AG08395 (cell line): ENCODE measurements at places on chromosomes 11 and 22.
A peak's percentile ranks its signal among the peaks of the same experiment; 100 is the strongest.

DNA sequence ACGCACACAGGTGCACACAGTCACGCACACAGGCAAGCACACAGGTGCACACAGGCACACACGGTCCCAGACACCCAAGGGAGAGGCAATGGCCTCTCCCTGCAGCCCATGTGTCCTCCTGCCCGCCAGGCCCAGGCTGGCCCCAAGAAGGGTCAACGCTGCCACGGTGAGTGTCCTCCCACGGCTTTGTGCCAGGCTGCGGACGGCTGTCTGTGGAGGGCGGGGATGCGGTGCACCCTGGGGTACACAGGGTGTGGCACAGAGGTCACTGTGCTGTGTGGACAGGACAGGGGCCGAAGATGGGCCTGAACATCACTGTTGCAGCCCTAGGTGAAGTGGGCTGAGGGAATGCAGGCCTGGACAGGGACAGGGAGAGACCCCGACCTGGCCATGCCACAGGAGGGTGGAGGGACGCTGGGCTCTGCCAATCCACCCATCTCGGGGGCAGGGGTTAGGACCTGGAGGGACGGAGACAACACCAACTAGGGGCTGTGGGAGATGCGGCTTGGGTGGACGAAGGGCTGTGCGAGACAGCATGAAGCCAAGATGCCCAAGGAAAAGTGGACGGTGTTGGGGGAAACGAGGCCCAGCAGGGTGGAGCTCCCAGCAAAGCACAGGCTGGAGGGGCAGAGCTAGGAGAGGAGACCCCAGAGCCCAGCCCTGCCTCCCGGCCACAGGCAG, 523.8 kb downstream of the BRD1 start:
- DNase-seq: no peak

DNA sequence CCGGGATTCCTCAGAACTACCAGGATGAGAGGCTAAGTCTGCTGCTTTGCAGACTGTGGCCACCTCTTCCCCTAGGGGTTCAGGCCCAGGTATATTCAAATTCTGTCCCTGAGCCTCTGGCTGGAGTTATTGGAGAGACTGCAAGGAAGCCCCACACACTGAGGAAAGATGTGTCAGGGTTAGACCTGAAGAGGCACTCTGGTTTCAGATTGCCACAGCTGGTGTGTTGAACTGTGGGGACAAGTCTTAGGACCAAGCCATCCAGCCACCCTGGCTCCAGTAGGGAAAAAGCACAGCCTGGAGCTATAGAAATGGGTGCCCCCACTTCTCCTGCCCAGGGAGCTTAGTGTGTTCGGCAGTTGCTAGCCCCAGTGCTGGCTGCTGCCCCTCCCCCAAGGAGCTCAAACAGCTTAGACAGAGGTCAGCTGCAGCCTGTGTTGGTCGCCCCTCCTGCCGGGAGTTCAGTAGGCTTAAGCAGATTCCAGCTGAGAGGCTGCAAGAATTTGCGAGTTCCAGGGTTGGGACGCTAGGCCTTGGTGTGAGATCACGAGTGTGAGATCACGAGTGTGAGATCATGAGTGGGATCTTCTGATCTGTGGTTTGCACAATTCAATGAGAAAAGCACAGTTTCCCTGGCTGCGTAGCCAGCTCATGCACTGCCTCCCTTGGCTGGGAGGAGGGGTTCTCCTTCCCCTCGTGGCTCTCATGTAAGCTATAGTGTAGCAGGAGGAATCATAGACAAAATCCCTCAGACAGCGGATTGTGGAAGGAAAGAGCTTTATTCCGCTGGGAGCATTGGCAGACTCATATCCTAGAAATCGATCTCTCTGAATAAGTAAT, 552.1 kb upstream of the CHORDC1 start:
- DNase-seq: no peak

DNA sequence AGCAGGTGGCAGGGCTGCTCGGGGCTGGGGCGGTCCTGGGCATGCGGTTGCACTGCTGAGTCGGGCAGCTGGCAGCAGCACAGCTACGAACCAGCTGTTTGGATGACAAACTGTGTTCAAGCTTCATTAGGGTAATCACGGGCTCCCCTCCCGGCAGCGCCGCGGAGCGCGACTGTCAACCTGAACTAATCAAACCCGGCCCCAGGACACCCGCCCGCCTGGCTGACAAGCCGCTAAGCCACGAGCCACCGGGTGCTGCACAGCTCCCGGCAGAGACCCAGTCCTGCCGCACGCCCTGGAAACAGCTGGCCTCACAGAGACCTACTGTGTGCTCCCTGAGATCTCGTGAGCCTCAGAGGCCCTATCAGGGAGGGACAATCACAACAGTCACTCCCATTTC, 60.6 kb upstream of the TCF20 start:
- DNase-seq: no peak

GRCh38 chr11:125173027-125173426, 8.5 kb downstream of the PKNOX2 start:
- no peak for DNase-seq

DNA sequence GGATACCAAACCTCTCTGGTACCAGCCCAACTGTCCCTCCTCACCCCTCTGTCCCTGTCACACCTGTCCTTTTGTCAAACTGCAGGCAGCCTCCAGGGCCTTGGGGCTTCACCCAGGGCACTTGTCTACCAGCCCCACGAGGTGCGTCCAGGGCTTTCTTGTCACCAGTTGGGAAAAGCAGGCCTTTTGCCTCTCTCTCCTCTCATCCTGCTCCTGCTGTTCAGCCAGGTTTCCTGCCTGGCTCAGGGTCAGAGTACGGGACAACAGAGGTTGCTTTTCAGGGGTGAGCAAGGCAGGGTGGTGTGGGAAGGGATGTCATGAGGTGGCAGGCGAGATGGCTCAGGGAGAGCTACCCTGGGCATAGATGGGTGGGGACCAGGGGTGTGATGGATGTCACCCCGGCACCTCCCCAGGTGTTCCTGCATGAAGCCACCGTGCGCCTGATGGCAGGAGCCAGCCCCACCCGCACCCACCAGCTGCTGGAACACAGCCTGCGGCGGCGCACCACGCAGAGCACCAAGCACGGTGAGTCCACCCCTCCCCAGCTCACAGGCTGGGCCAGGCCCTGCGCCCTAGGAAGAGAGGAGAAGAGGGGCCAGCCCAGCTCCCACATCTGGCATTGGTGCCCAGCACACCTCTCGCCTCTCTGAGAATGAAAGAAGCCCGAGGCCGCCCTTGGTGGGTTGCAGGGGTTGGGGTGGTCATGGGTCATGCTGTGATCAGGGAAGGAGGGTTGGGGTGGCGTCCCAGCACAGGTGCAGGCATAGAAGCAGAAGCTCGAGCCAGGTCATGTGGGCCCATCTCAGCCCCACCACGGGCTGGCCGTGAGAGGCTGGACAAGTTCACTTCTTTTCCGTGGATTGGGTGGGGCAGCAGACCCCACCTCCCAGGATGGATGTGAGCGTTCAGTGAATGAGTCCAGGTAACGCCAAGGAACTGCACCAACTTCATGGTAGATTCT, 10.1 kb downstream of the SHISA8 start:
- DNase-seq: no peak

DNA sequence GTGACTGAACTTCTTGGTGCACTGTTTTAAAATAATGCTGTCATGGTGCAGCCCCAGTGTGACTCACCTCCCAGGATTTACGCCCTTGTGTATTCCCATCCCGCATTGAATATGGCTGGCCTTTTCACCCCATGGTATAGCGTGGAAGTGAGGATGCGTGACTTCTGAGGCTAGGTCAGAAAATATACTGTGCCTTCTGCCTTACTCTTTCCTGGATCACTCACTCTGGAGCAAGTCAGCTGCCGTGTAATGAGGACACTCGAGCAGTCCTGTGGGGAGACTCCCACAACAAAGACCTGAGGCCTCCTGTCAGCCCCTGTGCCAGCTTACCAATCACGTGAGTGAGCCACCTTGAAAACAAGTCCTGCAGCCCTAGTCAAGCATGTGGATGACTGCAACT, 471.9 kb upstream of the KIRREL3 start:
- DNase-seq: no peak

DNA sequence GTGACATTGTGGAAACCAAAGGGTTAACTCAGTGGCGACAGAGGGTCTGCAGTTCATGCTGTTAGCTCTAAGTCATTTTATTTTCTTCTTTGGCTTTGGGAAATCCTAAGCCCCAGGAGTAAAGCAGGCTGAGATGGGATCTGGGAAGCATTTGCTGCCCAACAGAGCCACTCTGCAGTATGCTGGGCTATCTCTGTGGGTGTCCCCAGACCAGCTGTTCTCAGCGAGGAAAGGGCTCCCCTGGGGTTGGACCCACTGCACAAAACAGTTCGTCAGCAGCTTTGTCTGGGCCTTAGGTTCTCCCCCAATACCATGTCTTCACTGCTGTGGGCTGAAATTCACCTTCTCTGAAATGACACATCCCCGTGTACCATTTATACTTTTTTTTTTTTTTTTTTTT, 34.0 kb downstream of the KREMEN1 start:
- no peak for DNase-seq

- DNase-seq: no peak
Observed at GRCh38 chr11:129694538-129694937, 121.1 kb upstream of the TMEM45B start.

DNA sequence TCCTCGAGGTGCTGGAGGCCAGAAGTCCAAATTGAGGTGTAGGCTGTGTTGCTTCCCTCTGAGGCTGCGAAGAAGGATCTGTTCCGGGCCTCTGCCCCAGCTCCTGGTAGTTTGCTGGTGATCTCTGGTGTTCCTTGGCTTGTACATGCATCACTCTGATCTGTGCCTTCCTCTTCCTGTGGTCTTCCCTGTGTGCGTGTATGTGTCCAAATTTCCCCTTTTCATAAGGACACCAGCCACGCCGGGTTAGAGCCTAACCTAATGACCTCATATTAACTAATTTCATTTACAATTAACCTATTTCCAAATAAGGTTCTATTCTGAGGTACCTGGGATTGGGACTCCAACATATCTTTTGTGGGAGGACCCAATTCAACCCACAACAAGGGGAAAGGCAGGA, 21.5 kb downstream of the RIBC2 start:
- DNase-seq: no peak

- DNase-seq: no peak
Observed at GRCh38 chr11:4125141-4125540, 30.5 kb downstream of the RRM1 start.

GRCh38 chr22:29079218-29079901, 6.5 kb downstream of the KREMEN1 start:
- DNase-seq: peak; percentile 43
